Neuronal stem cell (in vitro differentiated cells): ENCODE measurements at places on chromosomes 3 and 15.

DNA sequence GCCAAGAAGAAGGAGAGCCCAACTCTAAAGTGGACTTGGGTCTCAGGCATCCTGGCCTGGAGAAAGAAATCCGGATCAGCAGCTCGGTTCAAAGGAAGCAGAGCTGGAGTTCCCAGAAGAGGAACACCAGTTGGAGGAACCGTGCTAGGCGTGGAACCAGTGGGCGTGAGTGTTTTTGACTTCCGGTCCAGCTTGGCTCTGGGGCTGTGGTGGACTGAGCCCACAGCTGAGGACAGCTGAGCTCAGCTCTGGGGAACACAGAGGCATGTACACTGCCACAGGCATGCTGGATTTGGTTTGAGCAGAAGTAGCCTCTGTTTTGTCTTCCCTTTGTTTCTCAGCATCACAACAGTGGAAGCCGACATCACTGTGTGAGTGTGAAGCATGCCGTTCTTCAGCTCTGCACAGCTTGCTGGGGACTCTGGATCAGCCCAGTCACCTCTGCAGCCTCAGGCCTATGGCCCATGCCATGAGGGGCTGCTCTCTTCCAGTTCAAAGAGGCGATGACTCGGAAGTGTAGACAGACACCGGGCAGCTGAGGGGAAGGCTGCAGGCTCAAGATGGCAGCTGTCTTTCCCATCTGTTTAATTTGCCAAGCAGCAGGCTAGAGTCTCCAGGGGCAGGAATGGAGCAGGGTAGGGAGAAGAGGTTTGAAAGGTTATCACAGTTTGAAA is 185.8 kb upstream of the UBE3A start:
- no peak for DNase-seq

GRCh38 chr3:52126036-52126435 is 28.2 kb downstream of the POC1A start:
- no peak for DNase-seq

DNA sequence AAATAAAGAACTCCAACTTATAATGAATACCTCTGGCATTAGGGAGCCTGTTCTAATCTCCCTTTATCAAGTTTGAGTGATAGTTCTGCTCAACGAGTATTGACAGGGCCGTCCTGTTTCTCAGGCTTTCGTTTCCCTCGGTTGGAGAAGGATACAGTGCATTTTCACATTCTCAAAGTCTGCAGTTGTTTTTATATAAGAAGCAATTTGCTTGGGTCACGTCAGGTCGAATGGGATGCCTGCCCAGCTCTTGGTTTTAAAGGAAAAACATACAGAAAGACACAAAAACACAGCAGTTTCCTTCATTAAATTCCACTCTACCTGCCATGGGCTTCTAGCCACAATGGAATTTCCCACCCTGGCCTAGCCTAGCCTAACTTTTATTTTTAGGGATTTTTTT is 366.3 kb downstream of the TIGIT start:
- DNase-seq, result no peak

DNA sequence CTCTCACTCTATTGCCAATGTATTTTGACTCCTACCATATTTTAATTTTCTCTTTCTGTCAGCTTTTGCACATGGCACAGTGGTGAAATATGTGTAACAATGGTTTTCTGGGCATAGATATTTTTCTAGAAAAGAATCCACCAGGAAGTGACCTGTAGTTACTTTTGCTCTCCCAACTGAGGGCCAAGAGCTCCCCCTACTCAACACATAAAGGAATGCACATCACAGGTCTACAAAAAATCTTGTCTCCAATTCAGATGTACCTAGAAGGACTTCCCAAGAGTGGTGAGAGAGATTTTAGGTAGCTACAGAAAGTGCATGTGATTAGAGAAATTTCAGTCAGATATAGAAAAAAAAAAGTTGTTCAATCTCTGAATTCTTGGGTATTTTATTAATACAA is 15.6 kb downstream of the CPA3 start:
- no peak for DNase-seq

DNA sequence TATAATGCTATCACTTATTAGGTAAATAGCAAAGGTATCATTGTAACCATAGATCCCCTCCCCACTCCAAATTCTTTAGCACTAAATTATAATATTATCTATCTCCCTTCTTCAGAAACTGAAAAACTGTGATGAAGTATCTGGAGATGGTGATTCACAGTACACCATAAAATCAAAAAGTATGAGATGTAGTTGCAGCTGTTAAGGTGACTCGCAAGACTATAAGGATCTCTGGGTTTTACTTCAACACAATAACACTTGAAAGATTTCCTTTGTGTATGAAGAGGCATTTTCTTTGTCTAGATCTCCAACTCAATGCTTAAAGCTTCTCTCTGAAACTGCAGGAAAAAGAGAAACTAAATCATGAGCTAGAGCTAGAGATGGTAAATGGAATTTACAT is 46.9 kb downstream of the IFT57 start:
- no peak for DNase-seq

DNA sequence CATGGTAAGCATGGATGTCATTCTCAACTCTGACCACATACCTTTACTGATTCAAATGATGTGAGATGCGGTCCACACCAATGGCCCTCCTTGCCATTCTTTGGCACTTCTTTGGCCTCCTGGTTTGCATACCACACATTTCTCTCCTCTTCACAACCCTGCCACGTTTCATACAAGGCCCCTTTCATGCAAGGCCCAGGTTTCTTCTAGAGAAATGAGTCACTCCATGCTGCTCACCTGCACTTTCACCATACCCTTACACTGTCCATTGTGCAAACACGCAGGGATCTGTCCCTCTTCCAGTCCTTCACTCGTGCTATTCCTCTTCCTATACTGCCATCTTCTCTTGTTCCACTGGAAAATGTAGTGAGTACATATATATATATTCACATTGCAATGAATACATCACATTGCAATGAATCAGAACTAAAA is 24.4 kb upstream of the SLC24A5 start:
- no peak for DNase-seq

DNA sequence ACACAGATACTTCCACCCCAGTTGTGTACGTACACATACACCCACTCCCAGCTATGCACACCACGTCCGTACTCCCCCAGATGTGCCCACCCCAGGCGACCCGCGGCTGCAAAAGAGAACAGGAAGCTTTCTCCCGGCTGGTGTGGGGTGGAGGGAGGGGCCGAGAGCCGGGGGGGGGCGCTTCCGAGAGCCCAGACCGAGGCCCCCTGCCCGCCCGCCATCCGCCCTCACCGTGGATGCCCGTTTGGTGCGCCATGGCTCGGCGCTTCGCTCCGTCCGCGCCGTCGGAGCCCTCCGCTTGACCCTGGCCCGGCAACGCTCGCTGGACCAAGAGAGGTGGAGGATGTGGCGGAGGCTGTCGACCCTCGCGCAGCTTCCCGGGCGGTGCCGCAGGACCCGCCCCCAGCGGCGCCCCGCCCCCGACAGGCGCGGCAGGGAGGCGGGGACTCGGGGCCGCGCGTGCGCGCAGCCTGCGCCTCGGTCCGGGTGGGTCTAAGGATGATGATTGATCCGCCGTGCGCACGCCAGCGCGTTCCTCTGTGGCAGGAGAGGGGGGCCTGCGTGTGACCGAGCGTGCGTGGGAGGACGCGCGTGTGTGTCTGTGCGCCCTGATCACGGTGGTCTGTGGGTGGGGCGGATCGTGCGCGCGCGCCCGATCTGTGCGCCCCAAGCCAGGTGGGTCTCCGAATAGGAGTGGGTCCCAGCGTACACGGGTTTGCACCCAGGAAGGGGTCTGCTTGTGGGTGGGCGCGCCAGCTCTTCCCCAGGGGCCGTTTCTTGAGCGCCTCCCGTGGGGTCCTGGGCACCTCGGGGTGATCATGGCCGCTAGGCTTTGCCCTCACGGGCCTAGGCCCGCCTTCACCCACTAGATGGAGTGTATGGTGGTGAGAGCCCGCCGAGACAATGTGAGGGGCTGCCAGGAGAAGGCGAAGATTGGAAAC is at the start of gene TWF2:
Gene TWF2 (minus strand): TSS at position 398 of the 941 bp plus-strand sequence. CDS start 142 bp downstream, at position 256.
- peak; percentile 82 for DNase-seq

GRCh38 chr3:132236701-132237651 is 80.2 kb upstream of the ACP3 start:
- DNase-seq, result no peak

GRCh38 chr3:181839916-181840297 is 128.2 kb downstream of the SOX2 start:
- no peak for DNase-seq

DNA sequence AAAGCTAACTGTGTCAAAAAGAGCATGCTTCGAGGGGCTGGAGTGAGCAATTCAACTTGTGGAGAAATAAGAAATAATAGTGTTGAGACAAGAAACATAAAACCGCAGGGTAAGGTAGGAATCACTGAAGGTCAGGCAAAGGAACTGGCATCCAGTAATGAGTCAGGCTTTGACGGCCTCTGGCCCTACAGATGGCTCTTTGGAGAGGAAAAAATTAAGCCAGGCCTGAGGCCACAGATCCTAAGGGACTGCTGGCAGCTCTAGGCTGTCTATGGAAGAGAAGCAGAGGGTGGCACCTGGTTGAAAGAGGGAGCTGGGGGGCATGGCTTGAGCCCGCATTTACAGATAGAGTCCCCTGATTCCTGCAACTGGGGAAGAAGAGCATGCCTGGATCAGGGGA is 28.6 kb upstream of the ZSCAN2 start:
- no peak for DNase-seq

DNA sequence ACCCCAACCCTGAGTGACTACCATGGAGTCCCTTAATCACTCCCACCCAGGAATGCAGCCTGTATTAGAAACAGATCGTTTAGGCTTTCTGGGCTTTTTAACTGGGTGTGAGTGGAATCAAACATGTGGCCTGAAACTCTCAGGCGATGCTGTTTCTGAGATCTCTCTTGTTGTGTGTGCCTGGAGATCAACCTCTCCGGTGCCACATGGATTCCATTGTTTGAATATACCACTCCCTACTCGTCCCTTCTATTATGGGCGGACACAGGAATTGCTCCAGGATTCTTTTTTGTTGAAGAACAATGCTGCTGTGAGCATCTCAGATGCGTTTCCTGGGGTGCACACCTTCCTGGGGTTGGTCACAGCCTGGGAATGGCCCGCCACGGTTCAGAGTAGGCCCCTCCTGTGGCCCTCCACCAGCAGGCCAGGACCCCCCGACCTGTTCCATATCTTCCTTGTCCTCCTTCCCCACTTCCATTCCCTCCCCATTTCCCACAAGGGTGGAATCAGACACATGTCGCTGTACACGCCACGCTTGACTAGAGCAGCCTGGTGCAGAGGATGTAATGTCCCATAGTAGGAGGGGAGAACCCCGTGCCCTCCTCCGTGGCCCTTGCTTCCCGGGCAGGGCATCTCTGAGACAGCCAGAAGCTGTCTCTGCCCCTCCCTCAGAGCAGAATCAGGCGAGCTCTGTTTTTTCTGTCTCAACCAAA is 36.4 kb upstream of the PRR23E start:
- no peak for DNase-seq

DNA sequence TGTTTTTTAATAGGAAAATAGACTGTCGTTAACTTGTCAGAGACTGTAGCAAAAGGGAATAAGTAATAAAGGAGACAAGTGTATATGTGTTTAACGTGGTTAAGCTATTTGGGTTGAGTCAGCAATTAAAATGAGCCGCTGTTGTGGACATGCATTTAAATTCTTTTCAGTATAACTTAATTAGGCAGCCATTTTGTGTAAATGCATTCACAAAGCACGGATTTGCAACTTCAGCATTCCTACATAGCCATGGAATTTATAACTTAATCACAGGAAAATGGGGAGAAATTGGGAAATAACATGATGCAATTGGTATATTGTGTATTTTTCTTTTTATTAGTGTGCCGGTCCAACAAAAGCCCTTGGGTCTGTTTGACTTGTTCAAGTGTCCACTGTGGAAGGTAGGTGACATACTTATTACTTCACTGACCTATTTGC is 27.9 kb downstream of the USP3 start:
- no peak for DNase-seq

DNA sequence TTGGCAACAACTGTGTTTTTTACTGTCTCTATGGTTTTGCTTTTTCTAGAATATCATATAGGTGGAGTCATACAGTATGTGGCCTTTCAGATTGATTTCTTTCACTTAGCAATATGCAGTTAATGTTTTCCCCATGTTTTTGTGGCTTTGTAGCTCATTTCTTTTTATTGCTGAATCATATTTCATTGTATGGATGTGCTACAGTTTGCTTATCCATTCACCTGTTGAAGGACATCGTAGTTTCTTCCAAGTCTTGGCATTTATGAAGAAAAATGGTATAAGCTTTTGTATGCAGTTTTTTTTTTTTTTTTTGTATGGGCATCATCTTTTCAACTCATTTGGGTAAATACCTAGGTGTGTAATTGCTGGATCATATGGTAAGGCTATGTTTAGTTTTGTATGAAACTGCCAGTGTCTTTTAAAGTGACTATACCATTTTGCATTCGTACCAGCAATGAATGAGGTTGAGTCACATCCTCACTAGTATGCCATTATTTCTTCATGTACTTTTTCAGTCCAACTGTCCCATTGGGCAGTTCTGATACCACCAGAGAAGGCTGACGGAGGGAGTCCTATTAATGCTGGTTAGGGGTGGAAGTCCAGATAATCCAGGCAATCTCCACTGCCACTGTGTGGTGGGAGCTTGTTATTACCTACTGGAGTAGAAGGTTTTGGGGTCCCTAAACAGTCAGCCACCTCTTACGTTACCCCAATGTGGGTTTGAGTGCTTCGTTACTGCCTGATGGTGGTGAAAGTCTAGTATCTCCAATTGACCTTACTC is 210.5 kb downstream of the DOCK3 start:
- peak; percentile 12 for DNase-seq

DNA sequence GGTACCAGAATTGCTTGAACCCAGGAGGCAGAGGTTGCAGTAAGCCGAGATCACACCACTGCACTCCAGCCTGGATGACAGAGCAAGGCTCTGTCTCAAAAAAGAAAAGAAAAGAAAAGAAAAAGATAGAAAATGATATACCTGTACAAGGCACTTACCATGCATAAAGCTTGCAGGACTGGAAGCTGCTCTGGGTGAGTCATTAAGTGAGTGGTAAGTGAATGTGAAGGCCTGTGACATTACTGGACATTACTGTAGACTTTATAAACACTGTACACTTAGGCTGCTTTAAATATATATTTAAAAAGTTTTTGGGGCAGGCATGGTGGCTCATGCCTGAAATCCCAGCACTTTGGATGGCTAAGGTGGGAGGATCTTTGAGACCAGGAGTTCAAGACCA is 99.2 kb downstream of the SLMAP start:
- DNase-seq, result no peak

DNA sequence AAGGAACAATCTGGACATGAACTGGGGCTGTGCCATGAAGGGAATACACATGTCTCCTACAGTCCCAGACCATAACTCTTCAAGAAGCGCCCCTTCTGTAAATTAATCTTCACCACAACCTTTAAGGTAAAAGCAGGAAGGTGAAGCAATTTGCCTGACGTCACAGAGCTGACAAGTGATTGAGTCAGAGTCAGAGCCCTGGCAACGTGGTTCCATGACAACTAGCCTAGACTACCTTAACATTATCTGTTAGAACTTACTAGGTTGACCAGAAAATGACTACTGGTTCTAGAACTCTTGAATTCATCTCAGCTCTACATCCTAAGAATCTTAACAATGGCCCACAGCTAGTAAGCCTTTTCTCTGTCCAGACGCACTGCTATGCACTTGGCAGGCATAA is 124.6 kb downstream of the NTRK3 start:
- no peak for DNase-seq

- DNase-seq, result no peak
Measured at GRCh38 chr15:87707071-87707470, 549.5 kb downstream of the NTRK3 start.

GRCh38 chr15:63999177-63999576 is 47.1 kb downstream of the DAPK2 start:
- DNase-seq, result no peak

GRCh38 chr15:61827131-61827530 is 233.1 kb downstream of the VPS13C start:
- no peak for DNase-seq
